ENCODE measurements at places on chromosomes 16 and 17.

- DNase-seq = no peak
Observed at GRCh38 chr17:48505788-48506187, 25.0 kb downstream of the HOXB1 start.

- DNase-seq = no peak
Observed at GRCh38 chr17:49021095-49021767, 24.0 kb downstream of the IGF2BP1 start.

DNA sequence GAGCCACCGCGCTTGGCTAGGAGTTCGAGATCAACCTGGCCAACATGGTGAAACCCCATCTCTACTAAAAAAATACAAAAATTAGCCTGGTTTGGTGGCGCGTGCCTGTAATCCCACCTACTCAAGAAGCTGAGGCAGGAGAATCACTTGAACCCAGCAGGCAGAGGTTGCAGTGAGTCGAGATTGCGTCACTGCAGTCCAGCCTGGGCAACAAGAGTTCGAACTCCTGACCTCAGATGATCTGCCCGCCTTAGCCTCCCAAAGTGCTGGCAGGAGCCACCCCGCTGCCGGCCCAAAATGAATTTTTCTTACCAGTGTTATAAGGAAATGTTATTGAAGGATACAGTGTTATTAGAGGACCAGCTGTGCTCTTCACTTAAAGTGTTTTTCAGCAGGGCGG is 2.3 kb downstream of the NUP85 start:
- no peak for DNase-seq

GRCh38 chr17:2323629-2324314 is 12.5 kb downstream of the TSR1 start:
- DNase-seq = no peak

DNA sequence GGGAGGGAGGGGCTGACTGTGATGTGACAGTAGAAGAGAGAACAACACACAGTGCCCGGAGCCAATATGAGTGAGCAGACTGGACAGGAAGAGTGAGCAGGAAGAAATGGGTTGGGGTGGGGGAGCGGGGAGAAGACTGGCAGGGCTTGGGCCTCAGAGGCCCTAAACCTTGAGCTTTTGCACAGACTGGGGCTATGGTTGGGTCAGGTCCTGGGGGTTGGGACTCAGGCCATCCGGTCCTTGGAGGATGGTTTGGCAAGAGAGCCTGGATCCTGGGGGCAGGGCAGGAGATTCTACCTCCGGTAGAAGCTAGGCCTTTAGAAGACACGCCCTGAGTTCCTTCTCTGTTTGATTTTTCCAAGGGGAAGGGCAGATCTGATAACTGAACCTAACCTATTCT is 1.1 kb downstream of the CAMTA2 start:
- no peak for DNase-seq

DNA sequence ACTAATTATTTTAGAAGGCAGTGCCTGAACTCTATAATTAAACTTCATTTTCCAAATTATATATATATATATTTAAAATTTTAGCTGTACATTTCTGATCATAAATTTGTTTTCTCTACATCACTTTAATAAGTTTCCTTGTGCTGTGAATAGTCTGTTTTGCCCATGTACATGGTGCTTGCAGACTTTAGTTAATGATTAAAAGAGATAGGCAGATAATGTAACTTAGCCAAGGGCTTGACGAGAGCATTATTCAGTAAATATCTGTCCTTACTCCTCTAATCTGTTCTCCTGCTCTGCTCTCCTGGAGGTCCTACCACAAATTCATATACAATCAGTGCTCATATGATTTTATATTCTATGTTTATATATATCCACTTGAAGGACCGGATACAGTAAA is 595.2 kb upstream of the KIF2B start:
- no peak for DNase-seq

DNA sequence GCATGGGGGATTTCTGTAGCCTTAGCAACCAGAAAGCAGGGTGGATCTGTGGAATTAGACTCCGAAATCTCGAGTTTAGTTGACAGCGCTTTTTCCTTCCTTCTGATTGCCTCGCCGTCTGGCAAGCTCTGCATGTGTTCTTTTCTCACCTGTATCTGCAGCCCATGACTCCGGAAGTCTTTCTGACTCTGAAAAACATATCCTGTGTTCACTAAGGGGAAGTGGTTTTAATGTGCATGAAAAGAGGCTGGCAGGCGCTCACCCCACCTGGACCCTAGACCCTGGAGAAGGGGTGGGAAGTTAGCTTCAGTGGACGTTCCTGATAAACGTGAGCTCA is 158.5 kb downstream of the RPTOR start:
- DNase-seq = no peak

DNA sequence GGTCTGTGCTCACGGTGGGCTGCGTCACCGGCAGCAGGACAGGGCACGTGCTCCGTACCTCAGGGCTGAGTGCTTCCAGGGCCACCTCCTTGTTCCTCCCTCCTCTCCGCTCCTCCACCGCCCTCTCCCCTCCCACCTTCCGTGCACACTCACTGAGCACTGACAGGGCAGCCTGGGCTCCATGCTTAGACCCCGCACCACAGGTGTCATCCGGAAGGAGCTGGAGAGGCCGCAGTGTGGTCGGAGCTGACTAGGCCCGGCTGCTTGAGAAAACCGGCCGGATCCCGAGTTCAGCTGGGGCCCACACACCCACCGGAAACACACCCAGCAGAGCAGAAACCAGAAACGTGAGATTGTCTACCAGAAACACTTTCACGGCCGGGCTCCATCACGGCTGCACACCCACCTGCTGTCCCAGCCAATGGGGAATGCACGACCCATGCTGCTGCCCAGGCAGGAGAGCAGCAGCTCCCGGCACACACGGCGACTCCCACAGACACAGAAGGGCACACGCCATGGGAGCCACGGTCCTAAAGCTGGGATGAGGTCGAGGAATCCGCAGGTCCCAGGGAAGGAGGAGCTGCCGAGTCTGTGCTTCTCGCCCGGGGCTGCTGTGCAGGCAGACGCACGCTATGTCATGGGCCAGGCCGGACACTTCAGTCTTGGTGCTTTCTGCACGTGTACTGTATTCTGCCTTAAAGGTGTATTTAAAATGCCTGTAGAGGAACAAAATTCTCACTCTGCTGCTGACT is 55.0 kb upstream of the ZNF469 start:
- DNase-seq = no peak

DNA sequence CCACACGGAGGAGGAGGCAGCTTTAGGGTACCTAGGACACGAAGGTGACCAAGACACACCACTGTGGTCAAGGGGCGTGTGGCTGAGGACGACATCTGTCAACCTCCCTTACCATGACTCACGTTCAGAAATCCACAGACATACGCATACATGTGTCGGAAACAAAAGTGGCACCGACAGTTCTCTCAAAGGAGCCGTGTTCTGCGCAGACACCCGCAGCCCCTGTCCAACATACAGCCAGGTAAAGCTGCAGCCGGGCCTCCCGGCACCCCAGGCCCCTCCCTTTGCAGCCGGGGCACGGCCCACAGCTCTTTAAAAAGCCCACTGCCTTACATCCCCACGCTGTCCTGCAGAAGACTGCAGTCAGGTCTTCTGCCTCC is 40.5 kb upstream of the KLHDC4 start:
- no peak for DNase-seq

DNA sequence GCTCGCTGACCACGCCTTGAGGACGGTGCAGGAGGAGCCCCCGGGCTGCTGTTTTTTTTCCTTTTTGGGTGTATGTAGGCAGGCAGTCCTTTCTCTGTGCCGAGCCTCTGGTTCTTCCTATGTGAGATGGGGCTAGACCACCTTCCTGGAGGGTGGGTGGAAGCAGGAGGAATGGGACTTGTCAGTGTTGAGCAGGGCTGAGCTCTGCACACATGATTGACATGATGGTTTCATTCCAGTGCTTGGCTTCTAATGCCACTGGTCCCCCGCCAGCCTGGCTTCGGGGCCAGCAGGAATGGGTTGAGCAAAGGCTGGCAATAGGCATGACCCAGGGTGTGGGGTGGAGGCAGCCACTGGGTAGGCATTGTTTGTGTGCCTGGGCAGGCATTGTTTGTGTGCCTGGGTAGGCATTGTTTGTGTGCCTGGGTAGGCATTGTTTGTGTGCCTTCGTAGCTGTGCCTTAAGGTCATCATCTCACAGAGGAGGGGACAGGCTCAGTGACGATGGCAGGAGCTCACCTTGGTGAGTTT is 14.2 kb upstream of the ADCY7 start:
- no peak for DNase-seq

DNA sequence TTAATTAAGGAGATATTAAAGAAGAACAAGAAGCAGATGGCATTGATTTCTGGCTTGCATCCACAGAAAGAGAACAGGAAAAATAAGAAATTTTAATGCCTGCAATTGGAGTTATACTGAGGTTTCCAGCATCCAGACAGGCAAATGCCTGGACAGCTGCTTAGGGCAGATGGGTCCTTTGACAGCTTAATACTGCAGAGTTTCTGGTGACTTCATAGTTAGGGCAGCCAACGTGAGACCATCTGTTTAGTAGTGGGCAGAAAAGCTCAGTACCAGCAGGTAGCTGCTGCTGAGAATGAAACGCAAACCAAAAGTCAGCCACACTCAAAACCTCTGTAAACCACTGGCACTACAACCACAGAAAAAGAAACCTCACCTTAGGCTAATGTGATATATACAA is 109.8 kb downstream of the CDK5R1 start:
- no peak for DNase-seq

- no peak for DNase-seq
Observed at GRCh38 chr17:40645943-40646342, 1.7 kb downstream of the SMARCE1 start.

- DNase-seq = no peak
Observed at GRCh38 chr17:33033176-33033575, 41.5 kb downstream of the SPACA3 start.

DNA sequence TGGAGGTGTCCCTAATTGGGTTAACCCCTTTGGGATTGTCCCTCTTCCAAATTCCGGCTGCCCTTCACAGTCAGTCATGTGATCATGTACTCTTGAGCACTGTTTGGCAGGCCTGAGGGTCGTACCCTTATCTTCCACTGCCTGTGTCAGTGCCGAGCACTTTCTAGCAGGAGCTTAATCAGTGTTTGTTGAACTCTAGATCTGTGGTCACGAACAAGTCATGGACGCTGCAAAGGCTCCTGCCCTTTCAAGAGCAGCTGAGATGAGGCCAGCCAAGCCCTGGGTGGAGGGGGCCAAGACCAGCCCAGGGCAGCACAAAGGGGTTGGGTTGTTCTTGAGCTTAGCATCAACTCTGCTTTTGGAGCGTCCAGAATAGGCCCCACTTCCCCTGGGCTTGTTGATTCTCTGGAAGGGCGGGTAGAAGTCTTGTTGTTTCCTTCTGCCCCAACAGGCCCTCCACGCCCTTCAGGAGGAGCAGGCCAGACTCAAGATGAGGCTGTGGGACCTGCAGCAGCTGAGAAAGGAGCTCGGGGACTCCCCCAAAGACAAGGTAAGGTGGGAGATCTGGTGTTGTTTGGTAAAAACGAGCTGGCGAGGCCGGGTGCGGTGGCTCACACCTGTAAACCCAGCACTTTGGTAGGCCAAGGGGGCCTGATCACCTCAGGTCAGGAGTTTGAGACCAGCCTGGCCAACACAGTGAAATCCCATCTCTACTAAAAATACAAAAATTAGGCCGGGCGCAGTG is 5.3 kb downstream of the IFI35 start:
- no peak for DNase-seq

DNA sequence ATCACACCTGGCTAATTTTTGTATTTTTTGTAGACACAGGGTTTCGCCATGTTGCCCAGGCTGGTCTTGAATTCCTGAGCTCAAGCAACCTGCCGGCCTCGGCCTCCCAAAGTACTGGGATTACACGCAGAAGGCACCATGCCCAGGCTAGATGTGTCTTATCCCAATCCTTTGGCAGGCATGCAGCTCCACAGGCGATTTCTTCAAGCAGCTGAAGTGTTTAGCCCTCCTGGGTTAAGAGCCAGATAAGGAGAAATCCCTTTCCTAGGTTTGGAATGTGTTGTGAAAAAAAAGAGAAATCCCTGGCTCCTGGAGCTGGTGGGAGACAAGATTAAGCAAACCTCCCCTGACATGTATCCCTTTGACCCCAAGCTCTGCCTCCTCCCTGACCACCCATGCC is 2.1 kb upstream of the NHERF1 start:
- DNase-seq = no peak

DNA sequence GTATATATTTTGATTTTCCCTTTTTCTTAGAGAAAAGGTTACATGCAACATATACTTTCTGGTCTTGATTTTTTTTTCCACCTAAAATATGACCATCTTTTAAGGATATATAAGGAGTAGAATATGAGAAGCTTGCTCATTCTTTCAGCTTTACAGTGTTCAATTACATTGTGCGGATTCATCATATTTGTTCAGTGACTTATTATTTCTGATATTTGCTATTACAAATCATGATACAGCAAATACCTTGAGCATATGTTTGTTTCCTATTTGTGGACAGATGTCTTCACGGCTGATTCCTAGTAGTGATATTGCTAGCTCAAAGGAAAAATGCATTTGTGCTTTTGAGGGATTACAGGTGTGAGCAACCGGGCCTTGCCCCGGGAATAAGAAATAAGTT is 18.1 kb downstream of the KATNIP start:
- DNase-seq = no peak

GRCh38 chr16:20903116-20903898 is 2.7 kb downstream of the LYRM1 start:
- DNase-seq = no peak

DNA sequence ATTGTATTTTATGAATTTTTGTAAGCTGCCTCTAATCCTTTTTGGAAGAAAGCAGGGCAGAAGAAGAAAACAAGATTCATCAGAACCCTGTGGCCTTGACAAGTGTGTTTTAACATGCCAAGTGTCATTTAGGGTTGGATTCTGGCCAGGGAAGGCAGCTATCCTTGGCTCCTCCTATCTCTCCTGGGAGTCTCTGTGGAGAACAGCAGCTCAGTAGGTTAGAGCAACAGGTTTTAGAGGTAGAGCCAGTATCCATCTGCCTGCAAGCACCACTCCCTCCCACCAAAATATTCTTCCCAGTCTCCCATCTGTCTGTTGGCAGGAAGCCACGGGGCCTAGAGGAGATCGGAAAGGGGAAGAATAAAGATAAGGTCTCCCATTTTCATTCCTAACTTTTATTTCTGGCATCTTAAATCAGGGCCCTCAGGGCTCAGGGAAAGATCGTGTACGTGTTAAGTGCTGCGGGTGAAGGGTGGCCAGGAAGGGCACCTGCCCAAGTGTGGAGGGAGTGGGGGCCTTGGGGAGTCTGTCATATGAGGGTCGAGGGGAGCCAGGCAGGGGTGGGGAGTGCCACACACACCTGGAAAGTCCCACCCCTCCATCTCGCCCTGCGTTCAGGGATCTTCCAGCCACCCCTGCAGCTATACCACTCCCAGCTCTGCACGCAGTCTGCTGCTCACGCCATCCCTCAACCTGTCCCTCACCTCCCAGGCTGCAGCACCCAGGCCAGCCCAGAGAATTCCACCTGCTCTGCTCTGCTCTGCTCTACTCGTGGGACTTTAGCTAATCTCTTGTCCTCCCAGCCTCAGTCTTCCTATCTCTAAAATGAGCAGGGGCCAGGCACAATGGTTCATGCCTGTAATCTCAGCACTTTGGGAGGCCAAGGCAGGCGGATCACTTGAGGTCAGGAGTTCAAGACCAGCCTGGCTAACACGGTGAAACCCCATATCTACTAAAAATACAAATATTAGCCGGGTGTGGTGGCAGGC is 17.1 kb upstream of the CPSF4L start:
- peak; percentile 86 for DNase-seq

GRCh38 chr17:79933863-79934652 is 94.8 kb upstream of the CBX4 start:
- no peak for DNase-seq

GRCh38 chr17:81019563-81020442 is 15.1 kb upstream of the BAIAP2 start:
- no peak for DNase-seq
